ENCODE measurements at places on chromosomes 5 and 9.
A peak's percentile ranks its signal among the peaks of the same experiment; 100 is the strongest.

- DNase-seq, result no peak
Observed at GRCh38 chr9:123775289-123776284, 154.3 kb downstream of the DENND1A start.

GRCh38 chr9:129954868-129955550, 88.0 kb downstream of the FNBP1 start:
- no peak for DNase-seq

- DNase-seq, result peak; percentile 80
Observed at GRCh38 chr5:139399501-139400121, 4.3 kb downstream of the SPATA24 start.

DNA sequence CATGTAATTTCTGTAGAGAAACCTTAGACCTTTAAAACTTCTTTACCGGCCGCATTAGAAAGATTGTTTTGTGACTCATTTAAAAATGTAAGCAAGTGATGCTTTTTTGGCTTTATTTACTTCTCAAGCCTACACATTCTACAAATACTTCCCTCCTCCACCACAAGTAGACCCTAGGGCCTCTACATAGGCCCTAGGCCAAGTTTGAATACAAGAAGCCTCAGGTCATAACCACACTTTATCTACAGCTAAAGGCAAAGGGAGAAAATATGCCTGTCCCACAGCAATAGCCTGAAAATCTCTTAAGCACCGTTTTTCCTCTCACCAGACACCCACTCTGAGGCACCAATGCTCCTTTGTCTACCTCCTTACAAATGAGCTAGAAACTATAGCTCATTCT, 53.9 kb downstream of the CSNK1A1 start:
- no peak for DNase-seq

DNA sequence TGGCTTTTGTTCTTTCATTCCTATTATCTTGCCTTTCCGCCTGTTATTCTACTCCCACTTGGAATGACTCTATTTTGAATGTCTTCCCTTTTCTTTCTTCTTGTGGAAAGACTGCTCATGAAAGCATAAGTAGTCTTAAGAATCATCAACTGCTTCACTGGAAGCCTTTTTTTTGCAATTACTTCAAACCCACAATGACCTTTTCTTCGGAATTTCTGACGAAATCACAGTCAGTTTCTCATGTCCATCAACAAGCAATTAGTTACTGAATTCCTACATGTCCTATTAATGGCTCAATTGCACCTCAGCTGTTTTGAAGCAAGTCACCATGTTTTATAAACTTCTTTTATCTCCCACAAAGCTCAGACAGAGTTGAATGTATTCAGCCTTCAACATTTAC, 196.2 kb downstream of the TARS1 start:
- DNase-seq, result no peak

- DNase-seq, result no peak
Observed at GRCh38 chr9:113266174-113266573, 9.2 kb downstream of the CDC26 start.

DNA sequence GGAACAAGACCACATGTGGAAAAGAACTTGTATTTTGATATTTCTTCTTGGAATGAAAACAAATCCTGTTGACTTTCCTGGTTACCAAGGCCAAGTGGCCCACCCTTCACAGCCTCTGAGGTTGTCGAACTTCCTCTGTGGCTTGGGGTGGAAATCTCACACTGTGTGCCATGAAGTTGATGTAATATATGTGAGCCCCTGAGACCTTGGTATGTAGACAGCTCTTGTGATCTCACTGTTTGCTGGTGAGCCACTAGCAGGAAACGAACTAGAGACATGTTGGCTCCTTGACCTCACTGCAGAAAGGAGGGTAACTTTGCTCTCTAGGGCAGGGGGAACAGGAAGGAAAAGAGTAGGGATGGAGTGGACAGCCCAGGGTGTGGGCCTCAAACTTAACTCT, 159.4 kb downstream of the ARHGAP26 start:
- no peak for DNase-seq

DNA sequence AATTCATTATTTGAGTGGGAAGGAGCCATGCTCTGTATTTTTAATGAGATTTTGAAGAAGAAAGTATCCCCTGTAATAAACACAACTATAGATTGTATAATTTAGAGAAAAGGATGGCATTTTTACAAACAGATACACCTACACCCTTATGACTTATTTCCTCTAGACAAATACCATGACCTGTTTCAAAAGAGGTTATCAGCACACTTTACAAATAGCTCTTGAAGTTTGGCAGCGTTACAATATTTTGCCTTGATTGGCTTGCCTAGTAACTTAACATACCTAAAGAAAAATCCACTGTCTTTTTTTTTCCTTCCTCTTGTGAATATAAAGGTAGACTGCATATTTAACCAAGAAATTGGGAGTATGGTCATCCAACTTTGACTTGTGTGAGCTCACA, 28.5 kb upstream of the CETN3 start:
- DNase-seq, result no peak

GRCh38 chr5:33846851-33847250, 44.9 kb downstream of the ADAMTS12 start:
- DNase-seq, result no peak

- DNase-seq, result no peak
Observed at GRCh38 chr9:129170229-129170628, 7.8 kb downstream of the IER5L start.

GRCh38 chr9:136054146-136054545, 40.9 kb downstream of the NACC2 start:
- DNase-seq, result no peak

DNA sequence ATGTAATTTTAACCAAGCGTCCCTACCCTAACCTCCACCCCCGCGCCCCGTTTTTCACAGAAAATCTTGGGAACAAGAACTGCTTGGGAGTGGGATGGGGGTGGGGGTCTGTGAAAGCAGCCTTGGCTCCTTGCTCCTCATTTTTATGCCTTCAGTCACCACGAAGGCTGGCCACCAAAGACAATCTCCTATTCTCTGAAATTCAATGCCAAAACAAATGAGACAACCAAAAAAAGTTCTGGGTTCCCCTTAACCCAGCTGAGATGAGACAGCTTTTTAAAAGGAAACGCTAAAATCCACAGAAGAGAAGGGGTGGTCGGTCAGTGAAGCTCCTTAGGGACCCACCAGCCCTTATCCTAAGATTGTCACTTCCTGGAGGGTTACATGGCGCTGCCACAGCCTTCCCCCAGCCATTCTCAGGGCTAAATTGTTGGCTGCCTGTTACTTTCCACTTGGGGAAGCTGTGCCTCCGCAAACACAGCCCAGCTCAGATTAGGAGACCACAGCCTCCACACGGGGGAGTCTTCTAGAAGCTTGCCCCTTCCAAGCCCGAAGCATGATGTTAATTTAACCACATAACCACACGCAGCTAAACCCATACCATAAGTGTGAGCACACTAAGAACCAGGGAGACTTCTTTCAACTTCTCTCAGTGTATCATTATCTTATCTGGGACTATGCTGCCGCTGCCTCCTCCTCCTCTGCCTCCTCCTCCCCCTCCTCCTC, 136.3 kb downstream of the FOXD1 start:
- no peak for DNase-seq

DNA sequence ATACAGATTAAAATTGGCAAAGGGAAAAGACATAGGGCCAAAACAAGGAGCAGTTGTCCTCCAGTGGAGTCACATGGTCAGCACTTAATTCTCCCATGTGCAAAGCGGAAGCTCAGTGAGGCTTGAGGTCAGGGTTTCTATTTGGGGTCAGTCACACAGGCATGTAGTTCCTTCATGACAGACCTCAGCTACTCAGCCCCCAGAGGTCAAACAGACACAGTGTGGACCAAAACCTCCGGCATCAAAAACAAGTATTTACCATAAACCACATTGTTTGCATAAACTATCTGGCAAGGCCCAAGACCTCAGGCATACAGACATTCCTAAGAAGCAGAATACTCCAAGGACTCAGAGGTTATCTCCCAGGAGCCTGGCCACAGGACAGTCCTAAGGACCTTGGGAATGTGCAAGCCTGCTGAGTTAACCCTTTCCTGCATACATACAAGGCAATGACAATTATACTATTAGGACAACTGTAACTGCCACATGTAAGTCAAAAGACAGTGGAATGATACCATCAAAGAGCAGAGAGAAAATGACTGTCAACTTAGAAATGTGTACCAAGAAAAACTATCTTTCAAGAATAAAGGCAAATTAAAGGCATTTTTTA, 28.7 kb upstream of the FNIP1 start:
- peak; percentile 33 for DNase-seq

- no peak for DNase-seq
Observed at GRCh38 chr5:154209591-154210081, 19.1 kb downstream of the GALNT10 start.

GRCh38 chr5:176743136-176743861, 67.1 kb upstream of the UNC5A start:
- peak; percentile 17 for DNase-seq

DNA sequence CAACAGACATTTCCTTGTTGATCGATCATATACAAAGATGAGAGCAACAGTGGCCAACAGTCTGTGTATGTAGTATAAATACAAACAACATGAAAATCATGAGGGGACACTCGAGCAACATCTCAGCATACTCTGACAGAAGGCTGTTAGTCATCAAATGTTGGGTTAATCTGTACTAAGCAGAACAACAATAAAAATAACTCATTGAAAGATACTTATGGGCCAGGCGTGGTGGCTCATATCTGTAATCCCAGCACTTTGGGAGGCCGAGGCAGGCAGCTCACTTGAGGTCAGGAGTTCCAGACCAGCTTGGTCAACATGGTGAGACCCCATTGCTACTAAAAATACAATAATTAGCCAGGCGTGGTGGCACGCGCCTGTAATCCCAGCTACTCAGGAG, 67.3 kb downstream of the SCAI start:
- no peak for DNase-seq

GRCh38 chr5:59152701-59153245, 569.9 kb downstream of the RAB3C start:
- DNase-seq, result peak; percentile 19

GRCh38 chr5:168842571-168843205, 263.5 kb upstream of the PANK3 start:
- DNase-seq, result no peak

DNA sequence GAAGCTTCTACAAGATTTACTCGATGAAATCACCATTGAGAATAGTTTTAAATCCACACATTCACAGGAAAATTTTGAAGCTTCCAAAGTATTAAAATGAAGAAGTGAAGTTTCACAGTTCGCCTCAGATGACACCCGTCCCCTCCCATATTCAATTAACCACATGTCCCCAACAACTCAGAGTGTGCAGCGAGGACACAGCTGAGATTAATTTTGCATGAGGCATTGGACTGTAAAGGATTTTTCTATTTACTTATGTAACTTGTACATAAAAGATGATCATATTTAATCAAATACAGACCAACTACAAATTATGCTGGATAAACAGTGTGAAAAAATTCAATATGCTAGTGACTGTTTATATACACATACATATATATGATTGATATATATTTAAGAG, 84.7 kb upstream of the OLFM1 start:
- no peak for DNase-seq

DNA sequence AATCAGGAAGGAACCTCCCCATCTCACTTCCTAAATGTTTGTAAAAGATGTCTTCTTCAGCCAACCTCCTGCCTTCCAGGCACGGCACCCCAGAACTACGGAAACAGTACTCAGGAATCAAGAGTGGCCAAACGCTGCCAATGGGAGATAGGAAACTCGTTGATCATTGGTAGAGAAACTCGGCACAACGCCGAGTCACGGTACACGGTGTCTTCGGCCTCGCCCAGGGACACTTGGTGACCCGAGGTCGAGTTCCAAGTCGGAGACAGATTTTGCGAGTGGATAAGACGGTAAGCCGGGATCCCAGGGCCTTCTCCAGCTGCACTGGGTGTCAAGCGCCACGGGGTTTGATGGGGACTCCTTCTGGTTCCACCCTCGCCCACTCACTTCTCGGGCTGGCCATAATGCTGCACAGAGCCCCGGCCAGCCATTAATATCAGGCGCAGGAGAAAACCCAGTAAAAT, 343 bp downstream of the KIAA0825 start:
- DNase-seq, result peak; percentile 32

DNA sequence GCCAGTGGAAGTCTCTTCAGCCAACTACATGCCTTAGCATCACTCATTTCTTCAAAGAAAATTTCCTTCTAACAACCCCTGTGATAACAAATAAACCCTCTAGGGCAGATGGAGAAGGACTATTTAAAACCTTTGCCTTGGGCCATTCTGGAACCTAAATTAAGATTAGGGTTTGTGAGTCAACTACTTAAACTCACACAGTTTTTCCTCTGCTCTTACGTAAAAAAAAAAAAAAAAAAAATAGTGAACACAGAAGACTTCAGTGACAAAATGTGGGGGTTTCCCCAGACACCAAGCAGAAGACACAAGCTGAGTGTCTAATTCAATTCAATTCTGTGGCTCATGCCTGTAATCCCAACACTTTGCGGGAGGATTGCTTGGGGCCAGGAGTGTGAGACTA, 65.8 kb upstream of the ERCC6L2 start:
- no peak for DNase-seq

- DNase-seq, result peak; percentile 88
Observed at GRCh38 chr5:31638748-31639418, at the start of gene PDZD2. Gene PDZD2 (plus strand): TSS chr5:31639131.

GRCh38 chr9:124264823-124265233, 7.1 kb downstream of the NEK6 start:
- DNase-seq, result peak; percentile 74

GRCh38 chr5:82274343-82275211, 3.6 kb downstream of the RPS23 start:
- no peak for DNase-seq

DNA sequence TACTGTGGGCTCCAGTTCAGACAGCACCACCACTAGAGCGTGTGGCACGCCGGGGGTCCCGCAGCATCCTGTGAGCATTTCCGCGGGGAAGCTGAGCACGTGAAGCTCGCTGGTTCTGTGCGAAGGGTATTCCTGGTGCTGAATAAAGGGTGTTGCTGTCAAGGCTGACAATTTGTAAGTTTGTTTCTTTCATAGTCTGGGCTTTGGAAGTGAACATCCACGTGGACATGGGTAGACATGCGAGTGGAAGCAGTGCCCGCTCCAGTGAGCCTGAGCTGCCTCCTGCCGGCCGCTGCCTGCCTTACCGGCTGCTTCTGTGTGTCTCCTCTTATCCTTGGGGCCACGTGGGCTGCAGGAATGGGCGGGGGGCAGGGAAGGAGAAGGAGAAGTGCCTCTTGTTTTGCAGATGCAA, 14.7 kb downstream of the NDUFS6 start:
- DNase-seq, result no peak

- DNase-seq, result peak; percentile 46
Observed at GRCh38 chr5:1445313-1445688, at the start of gene SLC6A3. Gene SLC6A3 (minus strand): TSS chr5:1445440. CDS start chr5:1443197, 2,243 bp downstream.

GRCh38 chr9:20187318-20187717, 398.5 kb upstream of the SLC24A2 start:
- no peak for DNase-seq

DNA sequence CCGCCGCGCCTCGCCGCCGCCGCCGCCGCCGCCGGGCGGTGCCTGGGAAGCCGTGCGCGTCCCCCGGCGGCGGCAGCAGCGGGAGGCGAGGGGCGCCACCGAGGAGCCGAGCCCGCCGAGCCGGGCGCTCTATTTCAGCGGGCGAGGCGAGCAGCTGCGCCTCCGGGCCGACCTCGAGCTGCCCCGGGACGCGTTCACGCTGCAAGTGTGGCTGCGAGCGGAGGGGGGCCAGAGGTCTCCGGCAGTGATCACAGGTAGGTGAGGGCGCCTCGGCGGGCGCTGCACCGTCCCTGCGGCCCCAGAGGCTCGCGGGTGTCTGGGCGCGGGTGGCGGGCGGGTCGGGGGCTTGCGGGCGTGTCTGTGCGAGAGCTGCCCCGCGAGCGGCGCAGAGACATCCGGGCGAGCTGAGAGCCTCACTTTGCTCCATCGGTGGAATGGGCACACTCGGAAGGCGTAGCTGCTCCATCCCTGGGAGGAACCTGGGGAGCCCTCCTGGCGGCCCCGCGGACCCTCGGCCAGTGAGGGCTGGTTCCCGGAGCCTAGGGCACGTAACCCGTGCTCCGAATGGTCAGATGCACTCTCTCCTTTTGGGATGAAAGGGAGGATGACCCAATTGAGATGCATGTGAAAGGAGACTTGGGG, 864 bp downstream of the PAPPA start:
- DNase-seq, result peak; percentile 32
